Stimulated activated CD4-positive, alpha-beta T cell treated with anti-CD3 and anti-CD28 coated beads, Interleukin-15, amount 100 ng/mL, for 1 hour (primary cell): ENCODE measurements at places on chromosomes 7 and 10.

- no peak for DNase-seq
These were observed 16.3 kb downstream of the AKR1D1 start for GRCh38 chr7:138092486-138093028.

DNA sequence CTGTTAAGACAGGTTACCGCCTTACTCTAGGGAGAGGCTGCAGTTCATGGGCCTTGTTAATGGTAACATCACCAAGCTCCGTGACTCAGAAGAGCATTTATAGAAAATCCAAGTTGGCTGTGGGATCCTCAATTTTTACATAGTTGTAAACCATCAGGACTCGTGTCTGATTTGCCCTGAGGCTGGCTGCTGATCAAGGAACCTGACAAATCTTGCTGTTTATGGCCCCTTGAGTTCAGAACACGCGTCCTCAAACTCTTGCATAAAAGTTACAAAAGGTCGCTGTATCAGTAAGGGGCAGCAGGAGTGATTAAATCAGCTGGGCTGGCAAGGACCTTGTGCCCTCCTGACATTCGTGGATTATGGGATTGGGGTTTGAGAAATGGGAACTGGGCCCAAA, 4.6 kb downstream of the SLC13A4 start:
- DNase-seq, result no peak

DNA sequence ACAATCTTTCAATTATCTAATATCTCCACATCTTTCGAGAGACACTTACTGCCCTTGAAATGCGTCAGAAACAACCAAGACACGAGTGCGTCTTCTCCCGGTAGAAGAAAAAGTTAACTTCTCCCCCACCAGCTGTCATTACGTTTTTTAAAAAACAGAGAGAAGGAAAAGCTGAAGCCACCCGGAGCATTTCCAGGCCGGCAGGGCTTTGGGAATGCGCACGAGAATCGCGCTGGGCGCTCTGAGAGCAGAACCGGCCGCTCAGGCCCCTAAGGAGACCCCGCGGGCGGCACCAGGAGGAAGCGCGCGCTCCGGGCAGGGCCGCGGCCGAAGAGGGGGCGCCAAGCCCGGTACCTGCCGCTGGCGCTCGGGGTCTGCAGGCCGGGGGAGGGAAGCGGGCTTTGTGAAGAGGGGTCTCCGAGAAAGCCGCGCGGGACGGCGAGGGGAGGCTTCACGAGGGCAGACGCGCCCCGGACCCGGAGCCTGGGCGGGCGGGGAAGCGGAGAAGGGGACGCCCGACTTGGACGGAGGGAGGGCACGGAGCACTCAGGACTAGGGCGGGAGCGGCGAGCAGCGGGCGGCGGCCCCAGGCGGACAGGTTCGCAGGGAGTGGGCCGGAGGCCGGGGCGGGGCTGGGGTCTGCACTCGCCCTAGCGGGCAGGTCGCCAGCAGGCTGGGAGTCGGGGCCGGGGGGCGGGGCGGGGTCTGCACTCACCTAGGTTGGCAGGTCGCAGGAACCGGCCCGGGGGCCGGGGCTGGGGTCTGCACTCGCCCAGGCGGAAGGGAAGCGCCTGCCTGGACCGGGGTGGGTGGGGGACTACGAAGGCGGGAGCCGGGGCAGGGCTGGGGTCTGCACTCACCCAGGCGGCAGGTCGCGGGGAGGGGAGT, 932 bp downstream of the ESYT2 start:
- peak; percentile 20 for DNase-seq

- no peak for DNase-seq
These were observed 28.4 kb upstream of the SEMA3E start for GRCh38 chr7:83677180-83677866.

- no peak for DNase-seq
These were observed 93.4 kb downstream of the SEMA3C start for GRCh38 chr7:80825499-80825898.

GRCh38 chr7:22316914-22317313, 40.0 kb downstream of the RAPGEF5 start:
- no peak for DNase-seq

GRCh38 chr7:18513343-18513742, 17.8 kb downstream of the HDAC9 start:
- DNase-seq, result no peak
